ENCODE measurements at places on chromosomes 7 and 10.

- DNase-seq, result no peak
Observed at GRCh38 chr10:129397198-129397974, 69.7 kb upstream of the MGMT start.

DNA sequence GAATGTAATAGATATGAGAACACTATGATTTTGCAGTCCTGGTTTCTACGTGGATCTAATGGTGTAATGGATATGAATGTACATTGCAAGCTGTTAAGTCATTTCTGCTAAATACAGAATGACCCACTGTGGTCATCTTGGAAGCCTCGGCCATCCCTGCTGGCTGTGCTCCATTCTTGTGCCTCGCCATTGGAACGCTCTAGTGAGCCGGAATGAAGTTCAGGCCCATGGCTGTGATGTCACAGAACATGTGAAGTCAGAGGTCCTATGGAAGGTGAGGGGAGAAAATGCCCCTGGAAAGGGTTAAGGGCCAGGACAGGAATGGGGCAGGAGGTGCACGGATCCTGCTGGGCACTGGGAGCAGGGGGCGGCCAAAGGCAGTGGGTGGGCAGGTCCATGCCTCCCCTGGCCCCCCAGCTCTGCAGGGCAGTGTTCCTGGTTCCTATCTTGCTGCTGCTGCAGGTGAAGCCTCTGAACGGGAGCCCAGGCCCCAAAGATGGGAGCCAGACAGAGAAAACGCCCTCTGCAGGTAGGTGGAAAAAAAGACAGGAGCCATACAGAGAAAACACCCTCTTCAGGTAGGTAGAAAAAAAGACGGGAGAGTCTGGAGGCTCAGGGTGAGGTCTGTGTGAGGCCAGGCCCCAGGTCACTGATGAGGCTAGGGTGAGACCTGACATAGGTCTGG is at the start of gene LLCFC1:
LLCFC1 (plus strand) TSS at position 259 of the 685 bp plus-strand sequence; CDS start at position 397, 138 bp downstream.
- DNase-seq, result no peak

DNA sequence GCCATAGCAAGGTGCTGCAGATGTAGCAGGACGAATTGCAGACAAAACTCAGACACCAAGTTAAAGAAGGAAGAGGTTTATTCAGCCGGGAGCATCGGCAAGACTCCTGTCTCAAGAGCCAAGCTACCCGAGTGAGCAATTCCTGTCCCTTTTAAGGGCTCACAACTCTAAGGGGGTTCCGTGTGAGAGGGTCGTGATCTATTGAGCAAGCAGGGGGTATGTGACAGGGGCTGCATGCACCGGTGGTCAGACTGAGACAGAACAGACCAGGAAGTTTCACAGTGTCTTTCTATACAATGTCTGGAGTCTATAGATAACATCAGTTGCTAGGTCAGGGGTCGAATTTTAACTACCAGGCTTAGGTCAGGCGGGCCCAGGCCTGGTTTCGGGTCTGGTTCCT is 222.0 kb upstream of the C7orf33 start:
- DNase-seq, result no peak

DNA sequence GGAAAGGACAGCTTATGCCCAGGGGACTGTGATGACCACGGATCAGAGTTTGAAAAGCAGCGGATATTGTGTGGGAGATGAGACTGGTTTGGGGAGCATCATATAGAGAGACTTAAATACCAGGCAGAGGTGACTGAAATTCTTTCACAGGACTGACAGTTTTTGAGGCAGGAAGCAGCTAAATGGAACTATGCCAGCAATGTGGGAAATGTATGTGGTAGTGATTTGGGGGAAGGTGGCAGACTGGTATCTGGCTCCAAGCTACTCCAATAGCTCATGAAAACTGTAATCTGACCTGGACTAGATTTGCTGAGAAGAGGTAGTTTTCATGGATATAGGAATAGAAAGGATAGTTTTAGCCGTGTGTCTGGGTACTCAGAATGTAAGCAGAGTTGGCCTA is 592.6 kb downstream of the REEP3 start:
- no peak for DNase-seq

DNA sequence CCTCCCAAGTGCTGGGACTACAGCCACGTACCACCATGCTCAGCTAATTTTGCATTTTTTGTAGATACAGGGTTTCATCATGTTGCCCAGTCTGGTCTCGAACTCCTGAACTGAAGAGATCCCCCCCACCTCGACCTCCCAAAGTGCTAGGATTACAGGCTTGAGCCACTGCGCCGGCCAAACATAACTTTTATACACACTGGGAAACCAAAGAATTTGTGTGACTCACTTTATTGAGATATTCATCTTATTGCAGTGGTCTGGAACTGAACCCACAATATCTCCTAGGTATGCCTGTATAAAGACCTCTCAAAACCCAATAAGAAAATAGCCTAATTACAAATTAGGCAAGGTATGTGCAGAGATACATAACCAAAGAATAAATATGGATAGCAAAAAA is 182.6 kb upstream of the FEZF1 start:
- no peak for DNase-seq

GRCh38 chr7:79398138-79398749 is 55.2 kb downstream of the MAGI2 start:
- no peak for DNase-seq

- no peak for DNase-seq
Observed at GRCh38 chr10:48197236-48197899, 77.1 kb downstream of the FRMPD2 start.

- DNase-seq, result no peak
Observed at GRCh38 chr10:80485076-80485945, 31.2 kb downstream of the TSPAN14 start.

DNA sequence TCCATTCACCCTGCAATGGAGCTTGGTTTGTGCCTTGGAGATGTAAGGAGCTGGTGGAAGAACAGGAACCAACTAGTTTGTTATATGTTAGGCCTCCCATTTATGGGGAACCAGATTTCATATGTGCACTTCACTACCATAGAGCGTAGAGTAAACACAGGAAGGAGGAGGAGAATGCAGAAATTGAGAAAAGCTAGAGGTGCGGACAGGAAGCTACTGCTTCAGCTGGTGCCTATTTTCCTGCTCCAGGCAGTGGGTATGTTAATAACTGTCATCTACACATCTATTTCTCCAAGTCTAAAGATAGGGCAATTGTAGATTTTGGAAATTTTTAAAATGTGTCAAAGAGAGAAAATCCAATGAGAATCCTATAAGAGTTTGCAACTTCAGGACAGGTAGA is 482.2 kb downstream of the PLXDC2 start:
- no peak for DNase-seq

GRCh38 chr10:34906067-34906965 is 91.2 kb upstream of the PARD3 start:
- no peak for DNase-seq

DNA sequence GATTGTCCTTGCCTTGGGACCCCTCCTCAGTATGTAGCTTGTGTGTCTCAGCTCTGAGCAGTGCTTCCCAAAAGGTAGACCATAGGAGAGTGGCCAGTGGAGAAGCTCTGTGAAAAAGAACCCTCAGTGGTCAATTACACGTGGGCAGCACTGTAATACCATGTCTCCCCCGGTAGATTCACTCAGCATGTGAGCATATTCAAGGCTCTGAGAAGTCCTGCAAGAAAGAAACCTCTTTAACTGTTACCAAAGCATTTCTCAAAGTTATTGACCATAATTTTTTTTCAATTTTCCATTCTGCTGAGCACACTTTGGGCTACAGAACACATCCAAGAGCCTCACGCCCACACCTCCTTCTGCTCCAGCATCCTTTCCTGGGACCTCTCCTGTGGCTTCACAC is 143.1 kb downstream of the RGS10 start:
- DNase-seq, result no peak

Measured in activated T-cell treated with anti-CD3 and anti-CD28 coated beads for 1 hour (primary cell).